ENCODE measurements at places on chromosomes 11 and 22.
A peak's percentile ranks its signal among the peaks of the same experiment; 100 is the strongest.

DNA sequence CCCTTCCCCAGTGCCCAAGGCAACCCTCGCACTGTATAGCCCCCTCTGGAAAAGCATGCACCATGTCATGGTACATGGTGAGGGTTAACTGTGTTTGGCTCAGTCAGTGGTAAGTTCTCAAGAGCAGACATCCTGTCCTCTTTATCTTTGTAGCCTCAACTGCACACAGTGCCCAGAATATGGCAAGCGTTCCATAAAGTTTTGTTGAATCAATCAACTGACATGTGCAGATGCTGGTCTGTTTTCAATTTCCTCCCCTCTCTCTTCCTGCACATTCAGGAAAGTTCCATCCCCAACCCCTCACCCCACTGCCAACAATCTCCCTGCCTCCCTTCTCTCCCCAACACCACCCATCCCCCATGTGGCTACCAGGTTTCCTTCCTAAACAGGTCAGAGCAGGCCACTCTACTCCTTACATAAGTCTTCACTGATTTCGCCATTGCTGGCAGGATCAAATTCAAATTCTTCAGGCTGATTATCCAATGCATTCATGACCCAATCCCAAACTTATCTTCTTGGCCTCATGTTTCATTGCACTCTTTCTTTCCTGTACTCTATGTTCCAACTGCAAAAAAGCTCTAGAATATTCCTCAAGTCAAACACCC lies 15.5 kb upstream of the TMPRSS5 start:
- DNase-seq = no peak

DNA sequence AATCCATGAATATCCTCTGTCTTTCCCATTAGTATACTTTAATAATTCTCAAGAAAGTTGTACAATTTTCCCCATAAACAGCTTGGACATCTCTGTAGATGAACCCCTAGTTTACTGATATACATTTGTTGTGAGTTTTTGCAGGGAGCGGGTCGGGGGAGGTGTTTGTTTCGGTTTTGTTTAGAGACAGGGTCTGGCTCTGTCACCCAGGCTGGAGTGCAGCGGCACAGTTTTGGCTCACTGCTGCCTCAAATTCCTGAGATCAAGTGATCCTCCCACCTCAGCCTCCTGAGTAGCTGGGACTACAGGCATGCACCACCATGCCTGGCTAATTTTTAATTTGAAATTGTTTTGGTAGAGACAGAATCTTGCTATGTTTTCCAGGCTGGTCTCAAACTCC lies 57.6 kb downstream of the IGLL5 start:
- DNase-seq = no peak

GRCh38 chr11:120134106-120134930 lies 3.6 kb downstream of the TRIM29 start:
- DNase-seq = no peak

GRCh38 chr11:76783896-76784813 lies 999 bp downstream of the TSKU start:
- DNase-seq = no peak

- no peak for DNase-seq
Measured at GRCh38 chr22:36715647-36716046, 12.1 kb upstream of the CACNG2 start.

- DNase-seq = no peak
Measured at GRCh38 chr22:49547751-49548239, 279.9 kb downstream of the BRD1 start.

DNA sequence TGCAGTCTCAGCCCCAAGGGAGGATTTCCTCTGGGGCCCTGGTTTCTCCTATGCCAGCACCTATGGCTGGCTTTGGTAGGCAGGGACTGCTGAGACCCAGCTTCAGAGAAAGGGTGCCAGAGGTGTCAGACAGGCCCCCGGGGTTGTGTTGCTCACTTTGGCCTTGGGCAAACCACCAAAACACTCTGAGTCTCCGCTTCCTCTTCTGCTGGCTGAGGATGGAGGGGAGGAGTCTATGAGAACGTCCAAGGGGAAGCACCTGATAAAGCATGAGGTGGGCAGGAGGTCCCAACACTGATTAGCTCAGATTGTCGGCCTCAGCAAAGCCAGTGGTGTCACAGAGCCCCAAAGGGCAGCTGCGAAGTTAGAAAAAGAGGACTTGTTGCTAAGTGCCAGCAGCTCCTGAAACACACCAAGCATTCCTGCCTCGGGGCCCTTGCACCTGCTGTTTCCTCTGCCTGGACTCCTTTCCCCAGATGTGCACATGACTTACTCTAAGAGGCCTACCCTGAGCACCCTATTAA lies 10.5 kb downstream of the SMTNL1 start:
- DNase-seq = peak; percentile 39

DNA sequence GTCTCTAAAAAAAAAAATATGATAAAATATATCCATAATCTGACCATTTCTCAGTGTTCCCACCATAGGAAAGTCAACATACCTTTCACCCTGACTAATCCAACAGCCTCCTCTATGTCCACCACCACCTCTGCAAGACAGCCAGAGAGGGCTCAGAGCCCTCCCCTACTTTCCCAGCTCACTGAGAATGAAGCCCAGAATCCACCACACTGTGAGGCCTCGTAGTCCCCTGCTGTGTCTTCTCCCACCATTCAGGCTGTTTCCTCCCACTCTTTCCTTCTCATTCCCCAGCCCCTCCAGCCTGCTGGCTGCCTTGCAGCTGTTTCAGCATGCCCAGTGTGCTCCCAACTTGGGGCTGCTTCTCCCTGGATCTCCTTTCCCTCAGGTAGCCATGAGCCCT lies 27.0 kb downstream of the SGSM3 start:
- no peak for DNase-seq

DNA sequence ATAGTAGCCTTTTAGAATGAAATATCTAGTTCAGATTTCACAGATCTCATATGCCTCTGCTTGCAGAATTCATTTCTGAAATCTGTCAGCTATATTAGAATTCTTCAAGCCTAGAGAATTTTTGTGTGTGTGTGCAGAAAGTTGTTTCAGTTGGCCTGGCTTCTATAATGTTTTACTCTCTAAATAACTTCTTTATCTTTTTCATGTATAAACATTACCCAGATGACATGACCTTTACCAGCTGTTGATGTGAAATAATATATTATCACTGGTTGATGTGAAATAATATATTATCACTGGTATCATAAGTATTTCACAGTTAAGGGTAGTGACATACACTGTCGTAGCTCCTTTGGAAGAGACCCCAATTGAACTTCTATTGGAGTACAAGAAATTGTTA lies 72.8 kb downstream of the ALX4 start:
- DNase-seq = no peak

- DNase-seq = no peak
Measured at GRCh38 chr11:113632981-113633380, 73.1 kb downstream of the TMPRSS5 start.

DNA sequence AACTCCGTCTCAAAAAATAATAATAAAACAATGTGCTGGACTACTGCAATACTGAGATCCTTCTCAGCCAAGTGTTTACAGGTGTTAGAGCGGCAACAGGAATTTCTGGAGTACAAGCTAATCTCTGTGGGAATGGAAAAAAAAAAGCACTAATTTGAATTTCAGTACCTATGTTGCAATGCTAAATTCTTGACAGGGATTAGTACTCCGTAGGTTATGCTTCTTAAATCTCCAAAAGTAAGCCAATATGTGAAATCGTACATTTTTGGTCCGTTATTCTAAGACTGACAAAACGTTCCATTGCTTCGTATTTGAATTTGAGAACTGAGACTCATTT lies 1.1 kb downstream of the ATL3 start:
- no peak for DNase-seq

- DNase-seq = no peak
Measured at GRCh38 chr11:59365232-59366018, 6.7 kb downstream of the OR5AN1 start.

DNA sequence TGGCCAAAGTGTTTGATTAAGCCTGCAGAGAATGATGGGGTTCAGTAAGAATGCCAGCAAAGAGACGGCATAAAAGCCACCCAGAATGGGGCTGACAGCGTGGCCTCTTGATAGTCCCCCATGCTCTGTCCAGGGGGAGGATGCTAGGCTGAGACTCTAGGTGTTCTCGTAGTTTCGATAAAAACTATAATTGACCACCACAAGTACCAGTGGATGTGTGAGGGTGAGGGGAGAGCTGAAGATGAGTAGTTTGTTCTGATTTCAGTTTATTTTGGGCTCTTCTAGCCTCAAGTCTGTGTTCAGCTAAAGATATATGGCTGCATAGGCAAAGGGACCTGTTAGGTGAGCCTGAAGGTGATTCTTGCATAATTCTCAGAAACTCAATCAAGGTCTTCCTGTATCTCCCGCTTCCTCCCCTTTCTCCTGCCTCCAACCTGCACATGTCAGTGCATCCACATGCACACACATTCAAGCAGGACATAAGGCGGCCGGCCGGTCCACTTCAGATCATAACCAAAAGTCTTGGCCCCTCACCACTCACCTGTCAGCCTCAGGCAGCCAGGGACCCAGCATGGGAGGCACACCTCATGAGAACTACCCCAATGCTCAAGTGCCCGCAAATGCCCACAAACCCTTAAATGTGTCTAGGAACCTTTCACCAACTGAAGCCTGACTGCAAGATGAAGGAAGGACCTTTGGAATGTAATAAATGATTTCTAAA lies 31.2 kb downstream of the FLI1 start:
- no peak for DNase-seq

DNA sequence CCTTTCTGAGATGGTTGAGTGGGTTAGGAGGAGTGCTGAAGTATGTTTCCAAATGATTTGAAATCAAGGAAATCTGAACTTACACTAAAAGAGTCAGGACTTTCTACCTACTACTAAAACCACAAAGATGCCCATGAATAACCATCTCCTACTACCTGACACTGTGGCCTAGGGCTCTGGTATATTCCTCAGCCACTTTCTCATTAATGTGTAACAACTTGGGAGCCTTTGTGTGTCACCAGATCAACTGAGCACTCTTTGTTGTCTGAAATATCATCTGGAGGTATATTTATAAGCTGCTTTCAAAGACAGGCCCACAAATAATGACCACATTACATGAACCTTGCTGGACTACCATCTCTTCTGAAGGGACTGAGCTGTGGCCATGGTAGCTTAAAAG lies 43.9 kb downstream of the RELT start:
- no peak for DNase-seq

DNA sequence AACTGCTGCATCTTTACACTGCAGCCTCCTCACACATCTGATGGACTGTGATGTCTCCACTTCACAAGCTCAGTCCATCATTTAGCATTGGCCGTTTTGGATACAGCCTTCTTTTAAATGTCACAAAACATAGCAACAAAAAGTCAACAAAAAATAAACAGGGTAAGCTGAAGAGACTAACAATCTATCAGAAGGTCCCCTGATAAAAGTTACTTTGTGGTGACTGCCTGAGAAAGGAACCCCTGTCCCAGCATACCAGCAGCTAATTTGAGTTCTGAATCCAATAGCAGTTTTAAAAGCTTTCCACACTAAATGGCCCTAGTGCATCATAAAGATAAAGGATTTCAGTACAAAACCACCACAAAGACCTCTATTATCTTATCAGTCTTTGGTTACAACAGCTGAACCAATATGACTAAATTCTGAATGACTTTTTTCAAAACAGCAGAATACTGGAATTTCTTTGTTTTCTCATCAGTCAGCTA lies 162.4 kb downstream of the SOX6 start:
- no peak for DNase-seq

- DNase-seq = no peak
Measured at GRCh38 chr11:33775832-33776470, 1.6 kb upstream of the FBXO3 start.

Data from immature natural killer cell (primary cell).